ENCODE measurements at places on chromosomes 11 and 22.
A peak's percentile ranks its signal among the peaks of the same experiment; 100 is the strongest.

- DNase-seq: no peak
Measured at GRCh38 chr11:33737362-33737821, 1.2 kb upstream of the CD59 start.

GRCh38 chr11:108743851-108744250, 79.0 kb downstream of the DDX10 start:
- DNase-seq: no peak

- no peak for DNase-seq
Measured at GRCh38 chr22:27286711-27287110, 514.8 kb downstream of the MN1 start.

DNA sequence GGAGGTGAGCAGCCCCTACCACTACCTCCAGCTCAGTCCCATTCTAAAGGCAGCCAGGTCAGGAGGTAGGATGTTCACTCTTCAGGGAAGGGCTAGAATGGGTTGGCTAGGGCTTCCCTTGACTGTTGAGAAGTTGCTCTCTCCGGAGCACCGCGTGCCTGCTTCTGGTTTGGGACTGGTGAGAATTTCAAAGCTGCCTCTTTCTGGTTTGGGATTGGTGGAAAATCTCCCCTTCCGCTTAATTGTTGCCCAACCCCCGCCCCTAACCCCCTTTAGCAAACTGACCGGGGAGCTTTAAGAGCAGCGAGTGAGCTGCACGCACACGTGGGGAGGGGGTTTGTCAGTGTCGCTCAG, 686 bp downstream of the USP2 start:
- DNase-seq: no peak

- no peak for DNase-seq
Measured at GRCh38 chr11:46490666-46491065, 99.1 kb upstream of the CHRM4 start.

- DNase-seq: no peak
Measured at GRCh38 chr22:22704156-22704946, 59.9 kb downstream of the GGTLC2 start.

DNA sequence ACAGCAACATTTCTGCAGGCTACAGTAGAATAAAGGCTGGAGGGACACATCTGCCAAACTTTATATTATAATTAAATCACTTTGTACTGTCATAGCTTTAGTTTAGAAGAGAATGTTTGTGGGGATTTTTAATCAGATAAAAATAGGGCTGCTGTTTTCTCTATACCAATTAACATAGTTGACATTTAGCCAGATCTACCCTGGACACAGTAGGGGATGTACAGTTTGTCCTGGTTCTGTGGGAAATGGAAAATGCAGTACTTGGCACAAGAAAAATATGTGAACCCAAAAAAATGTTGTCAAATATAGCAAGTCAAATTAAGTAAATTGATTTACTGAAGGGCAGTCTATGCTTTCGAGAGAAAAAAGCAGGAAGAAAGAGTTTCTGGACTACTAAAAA, 20.8 kb upstream of the PICALM start:
- DNase-seq: no peak

DNA sequence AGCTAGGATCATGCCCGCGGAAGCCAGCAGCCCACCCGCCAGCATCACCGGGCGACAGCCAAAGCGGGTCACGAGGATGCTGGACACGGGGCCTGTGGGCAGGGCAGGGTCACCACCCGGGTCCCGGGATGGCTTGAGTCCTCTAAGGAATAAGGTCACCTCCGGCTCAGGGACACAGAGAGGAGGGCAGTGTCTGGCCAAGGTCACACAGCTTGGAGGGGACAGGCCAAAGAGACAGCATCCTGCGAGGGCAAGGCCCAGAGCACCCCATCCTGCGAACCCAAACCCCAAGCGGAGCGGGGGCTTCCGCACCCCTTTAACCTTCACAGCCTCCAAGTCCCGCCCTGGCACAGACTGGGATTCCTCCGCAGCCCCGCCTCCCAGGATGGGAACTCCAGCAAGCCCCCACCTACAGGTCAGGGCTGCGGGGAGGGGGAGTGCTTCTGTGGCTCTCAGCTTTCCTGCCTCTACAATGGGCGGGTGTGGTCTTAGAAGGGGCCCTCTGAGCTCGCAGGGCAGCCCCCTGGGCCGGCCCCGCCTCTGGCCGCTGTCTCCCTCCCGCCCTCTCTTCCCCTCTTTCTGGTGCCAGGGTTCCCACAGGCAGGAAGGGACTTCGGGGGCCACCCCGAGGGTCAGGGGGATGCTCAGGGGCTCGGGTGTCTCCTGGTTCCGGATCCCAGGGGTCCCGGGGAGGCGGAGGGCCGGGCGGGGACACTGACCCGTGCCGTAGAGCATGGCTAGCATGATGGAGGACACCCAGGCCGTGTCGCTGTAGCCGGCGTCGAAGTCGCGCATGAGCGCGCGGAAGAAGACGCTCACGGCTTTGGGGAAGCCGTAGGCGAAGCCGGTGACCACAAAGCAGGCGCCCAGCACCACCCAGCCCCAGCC, 1.8 kb downstream of the SLC16A8 start:
- no peak for DNase-seq

DNA sequence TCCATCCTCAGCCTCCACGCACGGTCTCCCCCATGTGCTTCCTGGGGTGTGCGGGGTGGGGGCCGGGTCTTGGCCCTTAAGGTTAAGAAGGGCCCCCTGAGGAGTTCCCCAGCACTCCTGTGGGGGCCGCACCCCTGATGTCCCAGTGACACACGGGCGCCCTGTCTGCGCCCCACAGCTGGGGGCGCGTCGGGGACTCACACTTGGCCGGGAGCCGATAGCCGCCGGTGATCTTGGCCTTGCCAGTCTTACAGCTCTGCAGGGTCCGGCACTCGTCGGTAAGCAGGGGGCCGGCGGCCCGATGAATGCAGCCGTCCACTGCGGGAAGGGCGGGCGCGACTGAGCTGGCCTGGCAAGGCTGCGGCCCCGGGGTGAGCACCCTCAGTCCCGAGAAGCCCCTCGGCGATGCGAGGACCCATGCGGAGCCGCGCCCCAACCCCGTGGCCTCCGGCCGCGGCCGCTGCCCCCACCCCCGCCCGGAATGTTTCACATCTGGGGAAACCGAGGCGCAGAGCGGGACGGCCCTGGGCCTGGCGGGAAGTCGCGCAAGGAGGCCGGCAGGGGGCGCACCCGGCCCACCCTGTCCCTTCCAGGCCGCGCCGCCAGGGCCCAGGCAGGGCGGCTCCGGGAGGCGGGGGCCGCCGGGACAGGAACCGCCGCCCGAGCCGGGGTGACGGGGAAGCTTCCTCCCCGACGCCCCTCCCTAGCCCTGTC, 13.9 kb downstream of the OTUB1 start:
- DNase-seq: peak; percentile 41

DNA sequence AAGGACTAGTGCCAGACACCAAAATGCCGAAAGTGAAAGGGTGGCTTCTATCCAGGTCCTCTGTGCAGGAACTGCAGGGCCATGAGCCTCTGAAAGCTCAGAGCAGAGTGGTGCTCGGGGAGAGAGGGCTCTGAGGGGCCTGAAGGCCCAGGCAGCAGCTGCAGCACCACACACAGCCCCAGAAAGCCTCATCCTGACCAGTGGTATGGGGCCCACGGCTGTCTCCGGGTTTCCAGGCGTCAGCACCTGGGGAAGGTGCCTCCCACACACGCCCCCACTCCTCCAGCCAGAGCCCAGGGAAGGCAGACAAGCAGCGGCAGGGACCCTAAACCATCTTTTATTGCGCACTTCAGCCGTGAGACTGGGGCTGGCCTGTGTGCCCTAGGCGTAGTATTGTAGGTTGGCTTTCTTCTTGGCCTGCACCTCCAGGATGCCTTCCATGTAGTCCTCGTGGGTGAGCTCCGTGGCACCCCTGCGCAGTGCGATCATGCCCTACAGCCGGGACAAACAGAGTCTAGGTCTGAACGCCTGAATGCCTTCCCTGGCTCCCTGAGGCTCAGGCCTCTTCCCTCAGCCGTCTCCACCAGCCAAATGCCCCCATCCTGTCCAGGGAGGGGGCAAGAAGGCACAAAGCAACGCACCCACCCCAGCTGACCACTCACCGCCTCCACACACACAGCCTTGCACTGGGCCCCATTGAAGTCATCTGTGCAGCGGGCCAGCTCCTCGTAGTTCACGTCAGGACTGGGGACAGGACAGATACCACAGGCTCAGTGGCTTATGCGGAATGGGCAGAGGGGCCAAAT, 7.6 kb downstream of the PSMC3 start:
- DNase-seq: no peak

DNA sequence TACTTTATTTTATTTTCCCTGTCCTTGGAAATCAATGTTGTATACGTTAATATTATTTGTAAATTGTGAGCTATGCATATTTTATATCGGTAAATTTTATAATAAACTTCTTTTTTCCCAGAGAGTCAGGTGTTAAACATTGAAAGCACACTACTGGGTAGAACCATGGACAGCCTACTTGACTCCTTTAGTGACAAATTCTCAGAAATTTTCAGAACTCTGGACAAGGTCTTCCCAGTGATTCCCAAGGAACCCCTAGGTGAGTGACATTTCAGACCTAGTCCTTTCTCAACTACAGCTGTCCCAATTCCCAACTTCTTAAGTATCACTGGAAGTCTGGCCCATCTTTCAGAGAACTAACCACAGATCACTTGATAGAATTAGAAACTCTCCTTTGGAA, 107.2 kb downstream of the RCN1 start:
- no peak for DNase-seq

DNA sequence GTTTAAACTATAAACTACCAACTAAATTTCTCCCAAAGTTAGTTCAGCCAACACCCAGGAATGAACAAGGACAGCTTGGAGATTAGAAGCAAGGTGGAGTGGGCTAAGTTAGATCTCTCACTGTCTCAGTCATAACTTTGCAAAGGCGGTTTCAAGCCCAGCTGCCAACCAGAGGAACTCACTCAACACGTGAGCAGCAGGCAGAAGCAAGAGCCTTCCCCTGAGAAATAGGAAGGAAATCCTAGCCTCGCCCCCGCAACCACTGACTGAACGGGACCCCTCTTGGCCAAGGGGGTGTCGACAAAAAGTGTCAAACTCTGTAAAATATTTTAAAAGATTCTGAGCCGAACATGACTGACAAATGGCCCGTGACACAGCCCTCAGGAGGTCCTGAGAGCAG, 4.4 kb upstream of the KRTAP5-9 start:
- no peak for DNase-seq

DNA sequence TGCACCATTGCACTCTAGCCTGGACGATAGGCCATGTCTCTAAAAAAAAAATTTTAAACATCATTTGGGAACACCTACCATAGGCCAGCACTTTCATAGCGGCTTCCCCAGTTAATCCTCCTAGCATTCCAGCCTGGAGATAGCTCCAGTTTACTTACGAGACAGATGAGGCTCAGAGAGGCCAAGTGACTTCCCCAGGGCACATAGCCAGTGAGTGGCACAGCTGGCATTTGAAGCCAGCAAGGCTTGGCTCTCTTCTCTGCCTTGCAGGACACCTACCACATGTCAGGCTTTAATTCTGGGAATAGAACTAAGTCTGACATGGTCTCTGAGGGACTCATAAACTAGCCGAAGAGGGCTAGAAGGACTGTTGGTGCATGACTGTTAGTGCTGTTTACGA, 4.9 kb upstream of the TAGLN start:
- DNase-seq: no peak

GRCh38 chr11:23263466-23263865, 403.2 kb upstream of the CCDC179 start:
- no peak for DNase-seq

- no peak for DNase-seq
Measured at GRCh38 chr22:45454275-45454674, 40.8 kb downstream of the RIBC2 start.

- DNase-seq: no peak
Measured at GRCh38 chr11:89327885-89328284, 150.2 kb downstream of the TYR start.

GRCh38 chr11:69170704-69171103, 15.0 kb downstream of the SMIM38 start:
- no peak for DNase-seq

DNA sequence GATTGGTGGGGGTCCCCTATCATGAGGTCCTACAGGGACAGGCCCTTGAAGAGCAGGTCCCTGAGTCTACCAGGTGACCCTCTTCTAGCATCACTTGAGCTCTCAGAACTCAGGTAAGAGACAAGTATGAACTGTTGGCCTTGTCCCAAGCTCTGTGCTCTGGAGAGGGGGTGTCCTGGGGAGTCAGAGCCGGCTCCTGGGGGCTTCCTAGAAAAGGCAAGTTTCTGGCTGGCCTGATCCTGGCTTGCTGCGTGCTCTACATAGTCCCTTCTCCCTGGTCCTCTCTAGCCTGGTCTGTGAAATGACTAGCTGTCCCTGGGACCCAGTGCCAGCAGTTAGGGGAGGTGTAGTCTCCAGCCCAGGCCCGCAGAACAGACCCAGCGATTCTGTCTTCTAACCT, 11.4 kb downstream of the ATG16L2 start:
- DNase-seq: no peak

DNA sequence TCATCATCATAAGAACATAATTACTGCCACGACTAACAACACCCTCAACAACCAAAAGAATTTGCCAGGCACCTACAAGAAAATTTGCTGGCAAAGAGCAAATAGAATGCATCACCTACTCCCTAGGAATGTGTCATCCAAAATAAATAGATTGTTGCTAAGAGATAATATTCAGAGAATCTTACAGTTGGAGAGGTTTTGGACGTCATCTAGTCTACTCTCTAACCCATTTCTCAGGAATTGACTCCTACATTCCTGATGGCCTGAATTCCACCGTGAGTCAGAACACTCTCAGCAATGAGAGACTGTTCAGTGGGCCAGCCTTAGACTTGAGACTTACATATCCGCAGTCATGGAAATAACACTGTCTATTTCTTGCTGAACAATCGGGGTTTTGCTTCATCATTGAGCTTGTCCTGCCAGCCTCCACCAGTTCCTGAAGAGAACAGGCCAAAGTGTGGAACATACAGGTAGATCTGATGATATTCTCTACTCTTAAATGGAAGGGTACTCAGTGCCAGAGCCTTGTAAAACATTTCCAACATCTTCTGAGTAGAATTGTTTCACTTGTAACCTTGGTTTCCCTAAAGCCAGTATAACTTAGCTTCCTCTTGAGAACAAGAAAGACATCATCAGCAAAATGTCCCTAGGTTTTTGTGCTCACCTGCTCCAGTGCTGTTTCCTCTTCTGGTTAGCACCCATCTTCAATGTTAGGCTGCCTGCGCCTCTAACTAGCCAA, 8.3 kb downstream of the KIRREL3 start:
- no peak for DNase-seq

DNA sequence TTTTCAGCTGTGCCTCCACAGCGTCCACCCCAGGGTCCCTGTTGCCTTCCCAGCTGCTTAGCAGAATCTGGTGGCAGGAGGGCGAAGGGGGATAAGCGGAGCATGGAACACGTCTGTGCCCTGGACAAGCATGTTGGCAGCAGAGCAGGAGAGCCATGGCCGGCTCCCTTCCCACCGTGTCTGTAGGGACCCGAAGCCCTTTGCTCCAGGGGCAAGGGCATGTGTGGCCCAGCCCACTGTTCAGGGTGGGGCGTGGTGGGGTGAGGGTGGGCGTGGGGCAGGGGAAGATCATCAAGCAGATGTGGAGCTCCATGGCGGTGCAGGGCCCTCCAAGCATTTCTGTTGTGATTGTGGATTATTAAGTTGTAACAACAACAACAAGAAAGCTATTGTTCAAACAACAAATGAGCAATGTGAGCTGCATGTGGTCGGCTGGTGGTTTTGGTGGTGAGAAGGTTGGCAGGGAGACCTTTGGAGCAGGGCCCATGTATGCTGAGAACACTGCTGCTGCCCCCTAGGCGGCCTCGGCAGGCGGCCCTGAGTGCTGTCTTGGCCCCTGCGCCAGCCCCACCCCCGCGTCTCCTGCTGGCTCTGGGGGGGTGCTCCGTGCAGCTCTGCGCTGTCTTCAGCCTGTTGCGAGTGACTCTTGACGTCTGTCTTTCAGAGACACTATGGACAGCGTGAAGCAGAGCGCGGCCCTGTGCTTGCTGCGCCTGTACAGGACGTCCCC, 50.9 kb downstream of the AP2A2 start:
- no peak for DNase-seq

GRCh38 chr11:27716835-27717234, 16.6 kb upstream of the BDNF start:
- DNase-seq: no peak
